NCI-H226 (cell line): ENCODE measurements at places on chromosomes 12 and 14.
A peak's percentile ranks its signal among the peaks of the same experiment; 100 is the strongest.

DNA sequence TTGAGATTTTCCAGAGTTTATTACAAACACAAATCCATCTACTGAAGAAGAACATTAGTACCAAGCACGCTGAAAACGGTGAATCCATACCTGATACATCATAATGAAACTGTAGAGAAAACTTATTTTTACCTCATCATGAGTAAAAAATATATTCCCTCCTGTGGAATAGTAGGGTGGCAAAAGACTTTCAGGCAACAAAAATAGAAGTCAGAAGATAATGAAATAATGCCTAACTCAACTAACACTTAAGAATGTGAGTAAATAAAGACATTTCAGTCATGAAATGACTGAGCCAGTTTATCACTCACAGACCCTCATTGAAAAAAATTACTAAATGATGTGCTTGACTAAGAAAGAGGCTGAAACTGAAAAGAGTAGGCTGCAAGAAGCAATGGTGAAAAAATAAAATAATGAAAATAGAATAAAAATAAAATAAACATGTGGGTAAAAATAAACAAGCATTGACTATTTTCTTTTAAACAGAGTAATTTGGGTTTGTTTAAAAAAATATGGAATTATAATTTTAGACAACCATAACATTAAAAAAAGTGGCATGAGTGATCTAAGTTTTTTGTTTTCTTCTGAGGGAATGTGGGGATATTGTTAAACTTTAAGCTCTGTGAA lies 148.6 kb downstream of the ASCL1 start:
- DNase-seq = no peak

DNA sequence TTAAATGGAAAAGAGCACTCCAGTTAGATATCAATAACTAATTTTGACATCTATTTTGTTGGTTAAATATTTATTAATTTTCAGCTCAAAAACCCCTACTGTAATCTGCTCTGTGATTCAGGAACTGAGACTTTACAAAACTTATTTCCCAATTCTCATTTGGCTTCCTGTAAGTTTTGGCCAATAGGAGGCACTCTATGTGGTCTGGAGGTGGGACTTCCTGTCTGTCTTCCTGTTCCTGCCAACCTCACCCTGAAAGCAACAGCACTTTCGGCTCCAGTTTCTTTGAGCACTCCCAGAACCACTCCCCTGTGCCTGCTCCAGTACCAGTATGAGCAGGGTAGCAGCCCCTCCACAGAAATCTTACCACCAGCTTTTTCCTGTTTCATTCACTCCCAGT lies 1027.0 kb downstream of the VRK1 start:
- no peak for DNase-seq

DNA sequence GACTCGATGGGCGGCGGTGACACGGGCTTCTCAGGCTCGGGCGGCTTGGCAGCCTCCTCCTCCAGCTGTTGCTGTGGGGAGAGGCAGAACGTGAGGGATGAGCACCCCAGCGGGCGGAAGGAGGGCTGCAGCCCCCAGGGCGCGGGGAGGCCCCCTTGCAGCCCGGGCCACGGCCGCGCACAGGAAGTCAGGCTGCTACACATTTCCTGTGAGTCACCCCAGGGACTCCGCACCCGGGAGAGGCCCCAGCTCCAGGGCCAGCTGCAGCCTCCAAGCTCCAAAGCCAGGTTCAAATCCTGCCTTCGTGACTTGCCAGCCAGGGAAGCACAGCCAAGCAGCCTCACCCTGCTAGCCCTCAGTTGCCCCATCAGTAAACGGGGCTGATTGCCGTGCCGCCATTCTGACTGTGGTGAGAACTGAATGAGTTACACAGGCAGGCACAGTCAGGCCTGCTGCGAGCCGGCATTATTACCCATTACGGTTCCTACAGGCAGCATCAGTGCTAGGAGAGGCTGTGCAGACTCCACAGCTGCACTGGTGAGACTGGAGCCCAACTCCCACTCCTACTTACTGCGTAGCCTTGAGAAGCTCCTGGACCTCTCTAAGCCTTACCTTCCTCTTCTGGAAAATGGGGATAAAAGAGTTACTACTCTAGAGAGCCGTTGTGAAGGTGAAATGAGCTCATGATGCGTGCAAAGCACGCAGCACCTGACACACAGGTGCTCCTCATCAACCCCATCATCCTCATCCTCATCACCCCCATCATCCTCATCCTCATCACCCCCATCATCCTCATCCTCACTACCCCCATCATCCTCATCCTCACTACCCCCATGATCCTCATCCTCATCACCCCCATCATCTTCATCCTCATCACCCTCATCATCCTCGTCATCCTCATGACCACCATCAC lies 100.9 kb downstream of the NCOR2 start:
- peak; percentile 57 for DNase-seq

GRCh38 chr12:6146509-6146908 lies 22.0 kb upstream of the VWF start:
- DNase-seq = no peak

DNA sequence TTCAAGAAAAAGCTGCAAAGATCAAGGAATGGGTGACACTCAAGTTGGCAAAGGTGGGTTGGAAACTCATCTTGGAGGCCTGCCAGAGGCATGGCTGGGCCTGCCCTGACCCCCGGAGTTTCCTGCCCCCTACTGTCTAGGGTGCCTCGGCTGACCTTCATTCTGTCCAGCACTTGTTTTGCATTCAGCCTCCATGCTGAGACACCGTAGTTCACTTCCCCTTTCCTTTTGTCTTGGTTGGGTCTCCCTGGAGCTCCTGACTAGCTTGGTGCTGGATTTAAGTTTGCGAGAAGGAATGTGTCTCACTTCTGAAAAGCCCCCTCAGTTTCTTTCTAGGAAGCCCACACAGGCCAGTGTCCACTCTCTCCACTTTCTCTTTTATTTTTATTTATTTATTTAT lies 26.5 kb downstream of the PLEKHH1 start:
- DNase-seq = no peak

- no peak for DNase-seq
Observed at GRCh38 chr14:65334765-65335410, 77.6 kb upstream of the FUT8 start.

- no peak for DNase-seq
Observed at GRCh38 chr14:43480976-43481375, 1026.1 kb downstream of the FSCB start.

GRCh38 chr14:43687921-43688320 lies 819.2 kb downstream of the FSCB start:
- DNase-seq = peak; percentile 85

DNA sequence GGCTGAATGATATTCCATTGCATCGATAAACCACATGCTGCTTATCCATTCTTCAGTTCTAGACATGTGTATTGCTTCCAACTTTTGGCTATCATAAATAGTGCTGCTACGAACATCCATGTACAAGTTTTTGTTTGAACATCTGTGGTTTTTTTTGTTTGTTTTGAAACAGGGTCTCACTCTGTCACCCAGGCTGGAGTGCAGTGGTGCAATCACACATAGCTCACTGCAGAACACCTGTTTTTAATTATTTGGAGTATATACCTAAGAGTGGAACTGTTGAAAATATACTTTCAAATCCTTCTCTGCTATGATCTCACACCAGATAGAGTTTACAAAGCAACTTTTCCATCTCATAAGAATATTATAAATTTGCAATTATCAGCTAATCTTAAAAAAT lies 124.2 kb downstream of the TTC7B start:
- DNase-seq = no peak

- no peak for DNase-seq
Observed at GRCh38 chr12:79775355-79776027, 84.7 kb upstream of the PAWR start.

DNA sequence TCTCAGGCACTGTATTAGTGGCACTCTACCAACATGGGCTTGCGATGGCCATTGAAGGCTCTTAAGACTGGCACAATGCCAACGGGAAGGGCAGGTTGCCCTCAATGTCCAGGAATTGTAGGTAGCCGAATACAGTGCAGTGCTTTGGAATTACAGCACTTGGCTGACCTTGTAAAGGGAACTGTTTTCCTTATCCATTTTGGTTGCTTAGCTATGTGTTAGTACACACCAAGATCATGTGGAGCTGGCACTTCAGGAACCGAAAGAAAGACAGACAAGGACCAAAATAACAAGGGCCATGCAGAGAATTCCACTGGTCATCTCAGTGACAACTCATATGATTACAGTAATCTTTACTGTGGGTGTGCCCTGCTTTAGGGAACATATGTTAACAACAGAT lies 72.7 kb downstream of the DYRK2 start:
- DNase-seq = no peak

- DNase-seq = no peak
Observed at GRCh38 chr12:76811976-76812375, 48.1 kb downstream of the ZDHHC17 start.

GRCh38 chr12:118377021-118377883 lies 897 bp downstream of the SUDS3 start:
- no peak for DNase-seq

DNA sequence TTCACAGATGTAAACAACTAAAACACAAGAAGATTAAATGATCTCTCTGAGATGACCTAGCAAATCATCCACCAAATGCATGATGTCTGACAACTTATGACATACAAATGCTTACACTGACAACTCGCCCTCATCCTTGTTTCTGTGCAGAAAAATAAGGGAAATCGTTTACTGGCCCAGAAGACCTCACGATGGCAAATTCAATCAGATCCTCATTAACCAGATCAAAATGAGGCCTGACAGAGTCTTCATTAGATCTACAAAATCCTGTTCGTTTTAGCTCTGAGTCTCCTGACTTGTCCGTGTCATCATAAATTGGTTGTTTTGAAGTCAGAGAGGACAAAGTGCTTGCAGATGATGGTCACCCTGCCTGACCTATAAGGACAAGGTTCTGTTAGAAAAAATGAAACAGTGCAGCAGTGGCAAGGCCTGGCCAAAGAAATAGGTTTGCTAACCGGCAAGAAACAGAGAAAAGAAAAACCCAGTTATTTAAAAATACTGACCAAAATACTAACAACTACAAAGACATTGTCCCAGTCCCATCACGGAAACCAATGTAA lies 109.5 kb downstream of the BTG1 start:
- DNase-seq = no peak

GRCh38 chr14:68544081-68544892 lies 248.6 kb downstream of the ZFP36L1 start:
- peak; percentile 99 for DNase-seq

DNA sequence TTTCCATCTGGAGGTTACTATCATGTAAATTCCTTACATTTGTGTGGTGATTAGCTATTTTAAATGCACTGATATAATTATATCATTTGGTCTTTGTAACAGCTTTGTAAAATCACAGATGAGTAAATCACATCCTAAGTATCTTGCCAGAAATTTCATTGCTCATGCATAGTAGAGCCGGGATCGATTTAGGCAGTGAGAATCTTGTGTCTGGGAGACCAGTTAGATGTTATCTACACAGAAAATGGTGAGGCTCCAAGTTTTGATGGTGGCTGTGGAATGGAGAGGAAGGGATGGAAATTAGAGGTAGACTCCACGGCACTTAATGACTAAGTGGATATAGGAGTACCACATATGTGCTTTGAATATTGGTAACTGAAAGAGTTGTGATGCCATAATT lies 156.3 kb downstream of the MSRB3 start:
- no peak for DNase-seq

GRCh38 chr12:65631621-65632111 lies 192.6 kb upstream of the HMGA2 start:
- DNase-seq = peak; percentile 99

- DNase-seq = no peak
Observed at GRCh38 chr12:51328587-51328986, 4.6 kb upstream of the BIN2 start.

DNA sequence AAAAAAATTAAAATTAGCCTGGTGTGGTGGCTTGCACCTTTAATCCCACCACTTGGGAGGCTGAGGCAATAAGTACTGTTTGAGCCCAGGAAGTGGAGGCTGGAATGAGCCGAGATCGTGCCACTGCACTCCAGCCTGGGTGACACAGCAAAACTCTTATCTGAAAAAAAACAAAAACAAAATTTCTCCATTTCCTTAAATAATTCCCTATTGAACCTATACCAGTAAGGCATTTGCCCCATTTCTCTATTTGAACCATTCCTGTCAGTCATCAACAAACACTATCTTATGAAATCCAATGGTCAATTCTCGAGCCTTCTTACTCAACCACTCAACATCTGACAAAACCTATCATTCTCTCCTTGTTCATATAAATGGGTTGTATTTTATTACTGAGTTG lies 14.7 kb downstream of the SLC2A14 start:
- DNase-seq = no peak

DNA sequence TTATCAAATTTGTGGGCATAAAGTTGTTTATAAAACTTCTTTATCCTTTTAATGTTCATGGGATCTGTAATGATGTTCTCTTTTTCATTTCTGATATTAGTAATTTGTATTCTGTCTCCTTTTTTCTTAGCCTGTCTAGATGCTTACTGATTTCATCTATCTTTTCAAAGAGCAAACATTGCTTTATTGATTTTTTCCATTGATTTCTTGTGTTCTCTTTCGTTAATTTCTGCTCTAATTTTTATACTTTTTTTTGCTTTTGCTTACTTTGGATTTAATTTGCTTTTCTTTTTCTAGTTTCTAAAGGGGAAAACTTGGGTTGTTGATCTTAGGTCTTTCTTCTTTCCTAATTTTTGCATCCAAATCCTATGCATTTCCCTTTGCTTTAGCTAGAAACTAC lies 42.5 kb downstream of the CRADD start:
- DNase-seq = no peak

GRCh38 chr12:84069699-84070098 lies 842.9 kb downstream of the SLC6A15 start:
- DNase-seq = no peak

DNA sequence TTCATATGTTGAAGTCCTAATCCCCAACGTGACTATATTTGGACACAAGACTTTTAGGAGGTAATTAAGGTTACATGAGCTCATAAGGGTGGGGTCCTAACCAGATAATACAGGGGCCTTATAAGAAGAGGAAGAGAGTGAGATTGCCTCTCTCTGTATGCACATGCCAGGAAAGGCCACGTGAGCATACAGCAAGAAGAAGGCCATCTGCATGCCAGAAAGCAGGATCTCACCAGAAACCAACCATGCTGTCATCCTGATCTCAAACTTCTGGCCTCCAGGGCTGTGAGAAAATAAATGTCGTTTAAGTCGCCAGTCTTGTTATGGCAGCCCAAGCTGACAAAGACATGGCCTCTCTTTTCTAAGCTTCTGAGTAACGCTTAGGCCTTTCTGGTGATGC lies 69.0 kb upstream of the GPHB5 start:
- no peak for DNase-seq

GRCh38 chr12:102756530-102756929 lies 160.5 kb downstream of the PAH start:
- DNase-seq = no peak

DNA sequence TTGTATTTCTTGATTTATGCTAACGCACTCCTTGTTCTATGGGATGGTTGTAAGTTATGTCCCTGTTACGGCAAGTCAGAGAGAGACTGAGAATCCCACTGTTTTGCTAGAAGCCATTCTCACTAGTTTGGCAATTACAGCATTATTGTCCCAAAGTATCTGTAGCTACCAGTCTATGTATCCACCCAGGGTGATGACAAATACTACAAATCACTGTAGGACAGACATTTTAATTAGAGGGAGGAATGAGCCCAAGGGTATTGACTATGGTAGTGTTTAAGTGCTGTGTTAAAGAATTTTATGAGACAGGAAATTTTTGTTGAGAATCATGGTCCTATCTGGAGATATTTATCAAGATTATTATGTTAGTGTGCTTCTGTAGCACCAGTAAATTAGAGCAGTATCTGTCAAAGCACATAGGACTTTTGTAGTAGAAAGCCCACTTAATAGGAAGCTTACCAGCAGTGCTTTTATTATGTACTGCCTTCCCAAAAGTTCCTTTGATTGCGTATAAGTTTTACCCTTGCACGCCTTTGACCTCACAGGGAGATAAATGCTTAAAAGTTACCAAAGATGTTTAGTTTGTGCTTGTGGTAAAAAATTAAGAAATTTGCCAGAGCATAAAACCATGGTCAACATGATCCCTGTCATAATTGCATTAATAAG lies 10.7 kb downstream of the PRKCH start:
- DNase-seq = no peak
